Activated CD4-positive, alpha-beta T cell treated with anti-CD3 and anti-CD28 coated beads, Interleukin-2, amount 50 U/mL, for 1 hour (primary cell): ENCODE measurements at places on chromosomes 4 and X.

GRCh38 chrX:43836435-43837184 lies 45.6 kb downstream of the MAOB start:
- no peak for DNase-seq

DNA sequence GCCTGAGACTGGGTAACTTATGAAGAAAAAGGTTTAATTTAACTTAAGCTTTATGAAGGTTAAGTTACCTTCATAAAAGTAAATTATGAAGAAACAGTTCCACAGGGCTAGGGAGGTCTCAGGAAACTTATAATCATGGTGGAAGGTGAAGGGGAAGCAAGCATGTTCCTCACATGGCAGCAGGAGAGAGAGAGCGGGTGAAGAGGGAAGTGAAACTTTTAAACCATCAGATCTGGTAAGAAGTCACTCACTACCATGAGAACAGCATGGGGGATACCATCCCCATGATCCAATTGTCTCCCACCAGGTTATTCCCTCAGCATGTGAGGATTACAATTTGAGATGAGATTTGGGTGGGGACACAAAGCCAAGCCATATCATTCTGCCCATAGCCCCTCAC lies 944.7 kb upstream of the NDST4 start:
- no peak for DNase-seq

GRCh38 chr4:42078184-42078801 lies 74.2 kb downstream of the BEND4 start:
- DNase-seq = no peak

DNA sequence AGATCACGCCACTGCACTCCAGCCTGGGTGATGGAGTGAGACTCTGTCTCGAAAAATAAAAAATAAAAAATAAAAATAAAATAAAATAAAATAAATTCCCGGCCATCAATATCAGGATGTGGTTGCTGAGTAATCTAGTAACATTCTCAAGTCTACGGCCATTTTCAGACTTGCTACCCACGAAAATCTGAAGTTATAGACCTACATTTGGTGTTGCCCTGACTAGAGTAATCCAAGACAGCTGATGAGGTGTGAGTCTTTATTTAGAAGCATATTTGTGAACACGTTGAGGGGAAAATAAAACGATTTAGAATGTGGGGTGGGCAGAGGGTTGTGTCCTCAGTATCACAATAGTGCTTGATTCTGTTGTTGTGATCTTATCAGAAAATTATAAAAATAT lies 130.2 kb upstream of the MID1 start:
- no peak for DNase-seq

DNA sequence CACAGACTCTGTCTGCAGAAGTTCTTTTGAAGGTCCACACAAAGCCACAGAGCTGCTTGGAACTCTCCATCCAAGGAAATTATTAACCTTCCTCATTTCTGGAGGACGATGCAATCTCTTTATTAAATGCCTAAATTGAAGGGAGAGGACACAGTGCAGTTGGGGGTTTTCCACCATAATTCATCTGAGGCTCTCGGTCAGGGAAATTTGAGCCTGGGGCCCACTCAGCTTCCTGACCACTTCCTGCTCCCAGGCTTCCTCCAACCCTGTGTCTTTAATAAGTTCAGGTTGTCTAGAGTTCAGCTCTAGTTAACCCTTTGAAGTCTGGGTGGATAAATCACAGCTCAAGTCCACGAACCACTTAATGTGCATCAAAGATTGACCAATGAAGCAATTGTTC lies 58.5 kb downstream of the PRPS1 start:
- no peak for DNase-seq

DNA sequence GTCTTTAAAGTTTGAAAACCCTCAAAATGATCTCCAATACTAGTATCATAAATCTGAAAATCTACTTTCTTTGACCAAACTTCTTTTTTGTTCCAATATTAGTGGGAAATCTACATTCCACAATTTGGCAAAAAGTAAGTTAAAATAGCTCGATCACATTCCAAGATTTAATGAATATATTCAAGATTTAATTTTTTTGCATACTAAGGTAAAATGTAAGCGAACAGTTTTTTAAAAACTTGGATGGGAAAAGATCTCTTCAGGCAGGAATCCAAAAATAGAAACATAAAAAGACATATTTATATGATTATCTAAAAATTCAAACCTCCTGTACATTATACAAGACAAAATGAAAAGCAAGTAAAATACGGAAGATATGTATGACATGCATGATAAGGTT lies 31.2 kb downstream of the CNOT6L start:
- DNase-seq = no peak

DNA sequence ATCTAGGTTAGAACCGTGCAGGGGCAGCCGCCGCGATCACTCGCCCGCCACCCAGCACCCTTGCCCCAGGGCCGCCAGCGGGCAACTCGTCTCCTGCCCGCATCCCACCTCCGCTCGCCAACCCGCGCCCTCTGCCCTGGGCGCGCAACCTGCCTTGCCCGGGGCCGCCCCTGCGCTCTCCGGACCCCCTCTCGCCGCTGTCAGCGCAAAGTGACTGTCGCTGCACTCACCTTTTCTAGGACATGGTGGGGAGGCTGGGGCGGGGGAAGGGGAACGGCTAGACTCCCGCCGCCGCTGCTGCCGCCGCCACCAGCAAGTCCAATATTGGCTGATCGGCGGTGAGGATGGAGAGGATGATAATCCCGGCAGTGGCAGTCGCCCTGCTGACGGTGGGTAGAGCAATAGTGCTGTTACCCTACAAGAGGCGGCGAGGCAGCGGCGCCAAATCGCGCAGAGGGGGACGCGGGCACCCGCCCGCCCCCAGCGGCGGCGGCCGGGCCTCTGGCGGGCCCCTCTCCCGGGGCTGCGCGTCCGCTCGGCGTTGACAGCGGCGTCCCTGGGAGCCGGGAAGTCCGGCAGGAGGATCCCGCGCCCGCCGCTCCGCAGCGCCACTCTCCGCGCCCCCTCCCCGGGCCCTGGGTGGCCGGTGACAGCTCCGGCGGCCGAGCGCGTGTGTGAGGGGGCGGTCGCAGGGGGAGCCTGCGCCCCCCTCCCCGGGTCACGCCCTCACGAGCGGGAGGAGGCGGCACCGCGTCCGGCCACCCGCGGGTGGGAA lies 2.3 kb upstream of the NR3C2 start:
- DNase-seq = peak; percentile 59

- DNase-seq = no peak
Observed at GRCh38 chr4:160537681-160538080, 1434.8 kb downstream of the RAPGEF2 start.

- DNase-seq = no peak
Observed at GRCh38 chrX:18961686-18962085, 22.2 kb downstream of the PHKA2 start.

DNA sequence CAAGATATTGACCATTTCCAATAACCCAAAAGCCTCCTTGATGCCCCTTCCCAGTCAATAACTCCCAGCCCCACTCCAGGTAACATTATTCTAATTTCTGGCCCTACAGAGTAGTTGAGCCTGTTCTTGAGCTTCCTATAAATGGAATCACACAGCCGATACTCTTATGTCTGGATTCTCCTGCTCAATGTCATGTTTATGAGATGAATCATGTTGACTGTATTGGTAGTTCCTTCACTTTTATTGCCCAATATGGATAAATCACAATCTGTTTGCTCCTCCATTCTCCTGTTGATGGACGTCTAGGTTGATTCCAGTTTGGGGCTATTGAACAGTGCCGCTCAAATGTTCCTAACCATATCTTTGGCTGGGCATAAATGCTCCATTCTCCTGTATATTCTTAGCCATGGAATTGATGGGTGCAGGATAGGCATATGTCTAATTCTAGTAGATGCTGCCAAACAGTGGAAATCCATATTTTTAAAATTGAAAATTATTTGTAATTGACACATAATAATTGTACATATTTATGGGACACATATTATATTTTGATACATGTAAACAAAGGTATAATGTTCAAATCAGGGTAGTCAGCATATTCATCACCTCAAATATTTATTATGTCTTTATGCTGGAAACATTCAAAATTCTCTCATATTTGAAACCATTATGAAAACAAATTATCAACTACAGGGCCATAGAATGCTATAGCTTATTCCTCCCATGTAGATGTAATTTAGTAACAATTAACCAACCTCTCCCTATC lies 40.5 kb upstream of the SLC2A9 start:
- DNase-seq = no peak

GRCh38 chrX:58025979-58026378 lies 115.7 kb upstream of the ZXDA start:
- DNase-seq = peak; percentile 9

- DNase-seq = no peak
Observed at GRCh38 chrX:151984902-151985301, 10.4 kb upstream of the GABRE start.

DNA sequence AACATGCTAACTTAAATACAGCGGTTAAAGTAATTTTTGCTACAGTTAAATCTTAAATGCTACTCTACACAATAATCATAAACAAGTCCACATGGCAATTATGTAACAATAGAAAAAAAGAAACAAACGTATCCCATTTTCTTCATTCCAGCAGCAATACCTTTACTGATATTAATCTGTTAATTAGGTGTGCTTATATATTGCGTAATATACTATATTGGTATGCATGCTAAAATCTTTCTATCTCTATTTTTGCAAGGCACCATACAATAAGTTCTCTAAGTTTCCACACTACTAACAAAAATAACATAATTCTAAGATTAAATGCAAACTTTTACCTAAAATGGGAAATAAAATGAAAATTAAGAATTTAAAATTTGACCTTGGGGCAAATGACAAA lies 500.6 kb downstream of the SPOCK3 start:
- DNase-seq = no peak
